ENCODE measurements at places on chromosomes 4 and X. TPM values are rescaled to one million over a fixed set of nuclear protein-coding genes. Genes with fewer than 3 reads are reported as not detected.

GRCh38 chrX:135347381-135348016, 38.2 kb downstream of the ETDC start:
- no peaks in the 10 kb centered on the region for H3K27me3 ChIP-seq
- H3K27ac ChIP-seq, result no peak overlapping the region
- peaks cover 21% of the 10 kb centered on the region for H3K4me1 ChIP-seq
- no peak overlapping the region for H3K4me3 ChIP-seq
- no peak for DNase-seq

DNA sequence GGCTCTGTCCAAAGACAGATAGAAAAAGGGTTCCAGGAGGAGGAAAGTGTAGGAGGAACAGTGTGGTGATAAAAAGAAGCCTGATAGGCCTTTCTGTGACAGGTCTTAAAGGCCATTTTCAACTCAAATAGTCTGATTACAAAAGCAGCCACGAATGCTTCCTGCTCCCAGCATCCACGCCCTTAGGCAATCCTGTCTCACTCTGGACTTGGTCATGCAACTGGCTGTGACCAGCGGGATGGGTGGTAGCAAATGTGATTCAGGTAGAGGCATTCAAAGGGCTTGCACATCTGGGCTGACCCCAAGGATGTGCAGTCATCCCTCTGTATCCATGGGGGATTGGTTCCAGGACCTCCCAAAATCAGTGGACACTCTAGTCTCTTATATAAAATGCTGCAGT, 14.4 kb upstream of the SEPSECS start:
- H3K27ac ChIP-seq, result no peak overlapping the region
- H3K4me3 ChIP-seq, result no peak overlapping the region
- no peaks in the 10 kb centered on the region for H3K27me3 ChIP-seq
- no peak for DNase-seq
- H3K4me1 ChIP-seq, result peaks cover 13% of the 10 kb centered on the region

DNA sequence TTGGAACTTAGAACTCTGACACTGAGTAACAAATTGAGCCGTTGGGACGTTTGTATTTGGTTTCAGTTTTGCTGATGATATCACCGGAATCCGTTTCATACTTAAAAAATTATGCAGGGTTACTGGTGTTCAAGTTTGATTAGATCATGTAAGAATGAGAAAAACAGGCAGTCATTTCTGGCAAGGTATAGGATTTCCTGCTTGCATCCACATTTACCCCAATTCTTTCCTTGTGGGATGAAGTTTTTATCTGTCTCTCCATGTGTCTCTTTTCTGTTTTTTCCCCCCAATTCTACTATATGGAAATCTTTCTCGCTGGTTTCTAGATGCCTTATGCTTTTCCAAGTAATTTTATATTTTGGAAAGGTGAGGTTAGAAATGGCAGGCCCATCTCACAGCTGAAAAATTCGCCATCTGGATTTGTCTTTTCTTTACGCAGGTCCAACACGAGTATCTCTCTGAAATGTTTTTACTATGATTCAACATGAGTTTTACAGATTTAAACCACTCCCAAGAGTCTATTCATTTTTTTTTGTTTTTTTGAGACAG, 197.9 kb downstream of the SHOX start:
- H3K4me3 ChIP-seq, result no peak overlapping the region
- no peak overlapping the region for H3K27ac ChIP-seq
- DNase-seq, result no peak
- no peaks in the 10 kb centered on the region for H3K4me1 ChIP-seq
- no peaks in the 10 kb centered on the region for H3K36me3 ChIP-seq

- H3K27me3 ChIP-seq, result no peaks in the 10 kb centered on the region
- H3K27ac ChIP-seq, result no peak overlapping the region
- DNase-seq, result no peak
Measured at GRCh38 chr4:156950948-156951347, 20.7 kb downstream of the PDGFC start.

- H3K4me1 ChIP-seq, result no peaks in the 10 kb centered on the region
- no peaks in the 10 kb centered on the region for H3K36me3 ChIP-seq
- no peaks in the 10 kb centered on the region for H3K27me3 ChIP-seq
Measured at GRCh38 chrX:140040386-140040785, 75.1 kb upstream of the CXorf66 start.

Gene PF4V1
- not detected for total RNA-seq

DNA sequence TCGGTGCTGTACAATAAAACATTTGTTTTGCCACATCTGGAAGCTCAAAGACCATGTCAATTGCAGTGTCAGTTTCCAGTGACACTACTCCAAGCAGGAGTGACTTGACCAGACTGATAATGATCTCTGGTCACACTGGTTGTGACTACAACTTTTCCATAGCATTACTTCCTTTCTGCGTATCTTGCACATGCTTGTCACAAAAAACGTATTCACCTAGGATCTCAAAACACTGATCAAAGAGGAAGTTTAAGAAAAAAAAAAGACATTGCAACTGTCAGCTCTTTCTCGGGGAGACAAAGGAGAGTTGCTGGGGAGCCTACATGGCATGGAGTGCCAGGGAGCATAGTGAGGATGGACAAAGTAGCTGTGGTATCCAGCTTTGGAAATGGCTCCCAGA, 60.6 kb downstream of the OPHN1 start:
- no peaks in the 10 kb centered on the region for H3K27me3 ChIP-seq
- DNase-seq, result no peak
- no peaks in the 10 kb centered on the region for H3K4me1 ChIP-seq
- H3K36me3 ChIP-seq, result no peaks in the 10 kb centered on the region
- no peak overlapping the region for H3K4me3 ChIP-seq

DNA sequence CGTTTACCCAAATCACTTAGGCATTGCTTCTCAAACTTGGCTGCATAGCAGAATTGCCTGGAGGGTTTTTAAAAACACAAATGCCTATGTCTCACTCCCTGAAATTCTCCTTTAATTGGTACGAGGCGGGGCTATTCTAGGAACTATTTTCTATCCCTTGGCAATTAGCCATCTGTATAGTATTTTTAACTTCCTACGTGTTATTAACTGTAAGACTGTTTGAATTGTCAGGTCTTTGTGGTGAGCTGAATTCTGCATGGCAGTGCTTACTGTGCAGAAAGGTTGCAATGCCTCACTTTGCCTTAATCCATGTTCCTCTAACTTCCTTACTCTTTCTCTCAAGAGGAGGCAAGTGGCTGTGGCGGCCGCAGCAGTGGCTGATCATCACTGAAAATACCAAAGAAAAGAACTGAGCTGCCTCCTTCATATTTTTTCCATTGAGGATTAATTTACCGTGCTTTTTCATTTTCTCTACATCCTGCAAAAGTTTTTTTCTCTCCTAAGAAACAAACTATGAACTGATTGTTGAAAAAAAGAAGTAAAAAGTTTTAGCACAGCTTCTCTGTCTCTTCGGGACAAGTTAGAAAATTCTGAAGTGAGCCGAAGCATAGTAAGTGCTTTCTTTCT, at the start of gene SHROOM3:
Gene SHROOM3 (plus strand): TSS at position 329 of the 627 bp plus-strand sequence. CDS start 824 bp downstream, outside the sequence.
- peaks cover 3% of the 10 kb centered on the region for H3K4me1 ChIP-seq
- DNase-seq, result no peak
- no peaks in the 10 kb centered on the region for H3K36me3 ChIP-seq
- H3K4me3 ChIP-seq, result no peak within 1 kb of the TSS
- H3K27me3 ChIP-seq, result peaks cover 25% of the 10 kb centered on the region
- H3K27ac ChIP-seq, result no peak within 1 kb of the TSS

Gene S100P
- 2.8 TPM for total RNA-seq

DNA sequence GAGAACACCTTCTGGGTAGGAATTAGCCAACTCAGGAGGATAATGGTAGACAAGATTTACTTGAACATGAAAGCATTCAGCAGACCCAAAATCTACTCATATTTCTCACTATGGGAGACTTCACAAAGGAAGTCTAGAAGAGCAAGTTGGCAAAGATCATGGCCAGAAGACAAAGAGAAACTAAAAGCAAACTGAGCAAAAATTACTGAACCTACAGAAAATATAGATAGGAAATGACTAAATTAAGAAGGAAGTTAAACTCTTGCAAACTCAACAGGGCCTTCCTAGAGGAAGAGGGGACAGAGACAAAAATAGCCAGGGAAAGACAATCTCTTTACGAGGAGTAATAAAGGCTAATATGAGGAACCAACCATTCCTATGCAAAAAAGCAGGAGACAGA, 18.7 kb downstream of the CORIN start:
- peaks cover 4% of the 10 kb centered on the region for H3K27me3 ChIP-seq
- no peak for DNase-seq
- H3K27ac ChIP-seq, result no peak overlapping the region
- no peaks in the 10 kb centered on the region for H3K4me1 ChIP-seq
- H3K4me3 ChIP-seq, result no peak overlapping the region

DNA sequence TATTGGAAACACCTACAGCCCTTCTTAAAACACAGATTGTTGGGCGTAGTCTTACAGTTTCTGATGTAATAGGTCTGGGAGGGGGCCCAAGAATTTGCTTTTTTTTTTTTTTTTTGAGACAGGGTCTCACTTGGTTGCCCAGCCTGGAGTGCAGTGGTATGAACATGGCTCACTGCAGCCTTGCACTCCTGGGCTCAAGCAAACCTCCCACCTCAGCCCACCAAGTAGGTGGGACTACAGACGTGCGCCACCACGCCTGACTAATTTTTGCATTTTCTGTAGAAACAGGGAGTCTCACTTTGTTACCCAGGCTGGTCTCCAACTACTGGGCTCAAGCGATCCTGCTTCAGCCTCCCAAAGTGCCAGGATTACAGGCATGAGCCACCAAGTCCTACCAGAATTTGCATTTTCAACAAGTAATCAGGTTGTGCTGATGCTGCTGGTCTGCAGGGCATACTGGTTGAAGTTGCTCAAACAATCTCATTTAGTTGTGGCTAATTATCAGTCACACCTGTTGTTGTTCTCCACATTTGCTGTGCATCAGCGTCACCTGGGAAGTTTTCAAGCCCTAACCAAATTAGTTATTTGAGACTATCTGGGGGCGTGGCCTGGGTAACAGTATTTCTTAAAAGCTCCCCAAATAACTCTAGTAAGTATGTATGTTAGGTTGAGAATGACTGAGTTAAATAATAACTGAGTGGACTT, 14.0 kb downstream of the TMEM154 start:
- H3K4me1 ChIP-seq, result peaks cover 13% of the 10 kb centered on the region
- H3K27ac ChIP-seq, result no peak overlapping the region
- H3K27me3 ChIP-seq, result no peaks in the 10 kb centered on the region
- no peak for DNase-seq

DNA sequence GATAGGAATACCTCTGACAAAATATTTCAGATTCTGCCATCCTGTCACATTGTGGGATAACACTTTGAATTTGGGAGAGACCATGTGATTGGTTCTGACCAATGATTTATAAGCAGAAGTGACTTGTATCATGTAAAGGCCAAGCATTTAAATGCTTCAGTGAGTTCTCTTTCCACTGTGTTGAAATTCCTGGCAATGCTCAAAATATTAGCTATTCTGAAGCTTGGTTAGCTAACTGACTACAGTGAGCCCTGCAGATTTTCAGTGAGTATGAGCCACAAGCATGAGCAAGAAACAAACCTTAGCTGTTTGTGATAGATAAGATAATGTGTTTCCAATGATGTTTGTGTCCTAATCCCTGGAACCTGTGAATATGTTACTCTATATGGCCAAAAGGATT, 562.8 kb upstream of the AADAT start:
- no peaks in the 10 kb centered on the region for H3K36me3 ChIP-seq
- no peaks in the 10 kb centered on the region for H3K4me1 ChIP-seq
- H3K27ac ChIP-seq, result no peak overlapping the region
- DNase-seq, result no peak
- H3K27me3 ChIP-seq, result no peaks in the 10 kb centered on the region
- no peak overlapping the region for H3K4me3 ChIP-seq

Gene CT45A1
- not detected for total RNA-seq

Gene SMARCA1
- total RNA-seq, result 1.0 TPM

Gene CXCL8
- total RNA-seq, result 11.4 TPM

GRCh38 chr4:150402871-150403272, 179.1 kb upstream of the MAB21L2 start:
- H3K27ac ChIP-seq, result no peak overlapping the region
- H3K4me3 ChIP-seq, result no peak overlapping the region
- no peak for DNase-seq
- H3K36me3 ChIP-seq, result peaks cover 3% of the 10 kb centered on the region
- no peaks in the 10 kb centered on the region for H3K4me1 ChIP-seq

Gene AFF2
- total RNA-seq, result 5.9 TPM

Gene SPANXC
- total RNA-seq, result not detected

DNA sequence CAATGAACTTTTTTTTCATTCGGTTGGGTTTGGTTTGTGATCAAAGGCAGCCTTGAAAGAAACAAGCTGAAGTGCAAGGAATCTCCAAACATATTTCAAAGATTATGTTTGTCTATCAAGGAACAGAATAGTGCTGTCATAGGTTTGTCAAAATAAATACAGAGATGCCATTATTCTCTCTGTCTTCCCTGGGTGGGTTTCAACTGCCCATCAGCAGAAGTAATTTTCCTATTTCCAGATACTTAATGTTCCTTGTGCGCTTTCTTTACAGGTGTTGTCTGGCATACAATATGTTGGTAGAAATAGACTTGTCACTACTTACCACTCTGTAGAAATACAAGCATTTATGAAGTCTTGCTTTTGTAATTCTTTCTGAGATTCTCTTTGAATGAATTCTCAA, 294.9 kb downstream of the PDHA2 start:
- no peaks in the 10 kb centered on the region for H3K4me1 ChIP-seq
- H3K4me3 ChIP-seq, result no peak overlapping the region
- no peaks in the 10 kb centered on the region for H3K36me3 ChIP-seq
- no peak overlapping the region for H3K27ac ChIP-seq
- H3K27me3 ChIP-seq, result no peaks in the 10 kb centered on the region

DNA sequence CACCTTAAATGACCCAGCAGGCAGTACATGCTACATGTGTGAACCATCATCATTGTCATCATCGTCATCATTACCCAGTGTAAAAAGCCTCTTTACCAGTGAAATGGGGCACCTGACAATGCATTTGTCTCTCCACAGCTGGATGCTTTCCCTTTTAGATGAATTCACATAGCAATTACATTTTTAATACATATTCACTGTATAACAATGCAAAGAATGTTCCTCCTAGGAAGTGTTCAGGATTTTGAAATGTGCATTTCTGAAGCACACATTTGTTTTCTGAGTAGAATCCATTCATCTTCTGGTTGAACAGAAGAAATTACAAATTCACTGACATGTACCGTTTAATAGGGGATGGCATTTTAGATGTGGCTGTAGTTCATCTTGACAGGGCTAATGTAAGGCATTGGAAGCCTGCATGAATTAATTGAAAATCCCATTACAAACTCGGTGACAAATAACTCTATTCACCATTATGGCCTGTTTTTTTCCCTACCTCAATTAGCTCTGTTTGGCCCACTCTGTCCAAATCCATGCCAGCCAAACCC, 111.1 kb downstream of the SH3RF1 start:
- H3K27me3 ChIP-seq, result peaks cover 4% of the 10 kb centered on the region
- H3K27ac ChIP-seq, result no peak overlapping the region
- DNase-seq, result no peak
- no peak overlapping the region for H3K4me3 ChIP-seq

Gene CTAG2
- total RNA-seq, result not detected

Gene FAAH2
- total RNA-seq, result 5.1 TPM

- no peak for DNase-seq
- no peak overlapping the region for H3K4me3 ChIP-seq
- H3K27me3 ChIP-seq, result no peaks in the 10 kb centered on the region
- no peaks in the 10 kb centered on the region for H3K36me3 ChIP-seq
- no peaks in the 10 kb centered on the region for H3K4me1 ChIP-seq
- no peak overlapping the region for H3K27ac ChIP-seq
Measured at GRCh38 chr4:47075262-47075661, 43.9 kb downstream of the GABRB1 start.

Measured in CD4-positive, alpha-beta T cell (primary cell).